ENCODE measurements at places on chromosomes 7 and 10.

DNA sequence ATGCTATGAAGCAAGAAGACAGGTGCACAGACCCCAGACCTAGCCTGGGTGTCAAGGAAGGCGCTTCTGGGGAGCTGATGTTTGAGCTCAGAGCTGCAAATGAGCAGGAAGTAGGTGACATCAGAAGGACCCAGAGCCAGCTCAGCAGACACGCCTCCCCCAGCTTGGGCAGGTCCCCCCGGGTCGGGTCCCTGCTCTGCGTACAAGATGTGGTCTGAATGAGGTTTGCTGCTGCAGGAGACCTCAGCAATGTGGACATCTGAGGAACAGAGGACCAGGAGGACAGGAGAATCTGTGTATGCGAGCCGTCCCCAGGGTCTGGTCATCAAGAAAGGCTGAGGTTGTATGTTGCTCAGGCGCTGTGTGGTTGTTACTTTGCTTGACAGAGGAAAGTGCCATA, 51.8 kb downstream of the TACC2 start:
- DNase-seq: no peak

DNA sequence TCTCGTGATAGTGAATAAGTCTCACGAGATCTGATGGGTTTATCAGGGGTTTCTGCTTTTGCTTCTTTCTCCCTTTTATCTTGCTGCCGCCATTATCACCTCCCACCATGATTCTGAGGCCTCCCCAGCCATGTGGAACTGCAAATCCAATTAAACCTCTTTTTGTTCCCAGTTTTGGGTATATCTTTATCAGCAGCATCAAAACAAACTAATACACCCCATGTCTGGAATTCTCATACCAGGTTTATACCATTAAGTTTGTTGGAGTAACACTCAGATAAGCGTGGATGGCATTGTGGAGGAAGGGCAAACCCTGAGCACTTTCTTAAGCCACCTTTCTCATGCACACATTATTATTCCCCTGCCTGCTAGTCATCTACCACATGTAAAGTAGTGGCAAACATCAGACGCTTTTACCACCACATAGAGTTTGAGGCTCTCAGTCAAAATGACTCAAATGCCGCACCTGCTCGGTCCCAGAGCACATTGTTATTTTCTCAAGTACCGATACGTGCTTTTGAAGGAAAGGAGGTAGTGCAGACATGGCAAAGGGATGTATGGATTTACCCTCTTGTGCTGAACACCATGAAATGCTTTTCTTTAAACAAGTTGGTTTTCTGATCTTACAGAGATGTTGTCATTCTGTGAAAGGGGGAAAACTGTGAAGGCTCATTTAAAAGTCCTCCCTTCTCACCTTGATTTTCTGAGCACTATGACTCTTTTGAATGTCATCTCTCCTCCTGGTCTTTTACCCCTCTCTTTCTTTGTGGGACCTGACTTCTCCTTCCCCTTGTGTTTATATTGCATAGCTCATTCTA, 429.7 kb downstream of the EXOC4 start:
- no peak for DNase-seq

DNA sequence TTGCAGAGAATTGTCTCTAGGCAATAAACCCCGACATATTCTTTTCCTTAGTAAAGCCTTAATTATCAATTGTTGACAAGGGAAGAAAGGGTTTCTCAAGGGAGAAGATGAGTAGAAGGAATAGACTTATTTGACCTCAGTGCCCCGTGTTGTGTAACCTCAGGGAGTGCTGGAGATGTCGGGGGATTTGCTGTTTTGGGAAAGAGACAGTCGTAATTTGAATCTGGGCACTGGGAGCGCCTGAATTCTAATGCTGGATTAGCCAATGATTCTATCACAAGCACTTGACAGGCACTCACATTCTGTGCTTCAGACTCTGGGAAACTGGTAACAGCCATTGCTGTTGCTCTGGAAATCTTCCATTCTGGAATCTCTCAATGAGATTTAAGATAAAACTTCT, 13.8 kb upstream of the LMOD2 start:
- no peak for DNase-seq

GRCh38 chr7:149245244-149245643, 5.8 kb downstream of the ZNF212 start:
- DNase-seq: no peak

DNA sequence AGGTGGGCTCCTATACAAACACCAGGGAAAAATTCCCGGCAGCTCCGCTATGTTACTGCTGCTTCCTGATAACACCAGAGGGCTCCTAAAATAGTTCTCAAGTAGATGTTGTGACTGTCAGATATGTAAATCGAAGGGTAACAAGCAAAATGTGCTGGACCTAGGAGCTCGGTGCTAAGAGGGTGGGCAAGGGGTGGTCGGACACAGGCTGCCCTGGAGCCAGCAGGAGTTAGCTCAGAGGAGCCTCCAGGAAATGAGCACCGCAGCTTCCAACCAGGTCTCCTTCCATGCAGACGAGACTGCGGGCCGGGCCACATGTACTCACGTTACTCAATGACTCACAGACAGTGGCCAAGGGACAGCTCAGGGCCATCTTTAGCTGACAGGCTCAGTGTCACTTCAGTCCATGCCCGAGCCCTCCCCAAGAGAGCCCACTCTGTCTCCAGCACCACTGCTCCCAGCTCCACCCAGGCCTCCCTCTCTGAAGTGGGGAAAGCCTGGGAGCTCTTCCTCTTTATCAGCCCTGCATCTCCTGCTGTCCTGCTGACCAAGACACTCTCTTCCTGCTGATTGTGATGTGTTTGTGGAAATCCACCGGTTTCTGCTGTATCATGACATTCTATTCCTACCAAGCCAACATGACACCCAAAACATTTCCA, 37.2 kb upstream of the TMEM273 start:
- no peak for DNase-seq

GRCh38 chr7:1558181-1558811, 2.3 kb upstream of the TMEM184A start:
- no peak for DNase-seq

Data from activated CD8-positive, alpha-beta memory T cell treated with anti-CD3 and anti-CD28 coated beads for 1 hour (primary cell).